Endothelial cell of umbilical vein (primary cell): ENCODE measurements at places on chromosomes 2 and 18. TPM values are rescaled to one million over a fixed set of nuclear protein-coding genes. Genes with fewer than 3 reads are reported as not detected.
A peak's percentile ranks its signal among the peaks of the same experiment; 100 is the strongest.

GRCh38 chr2:119119999-119120756 lies 38.4 kb downstream of the C1QL2 start:
- DNase-seq: no peak
- H3K4me3 ChIP-seq: no peak overlapping the region
- H3K4me1 ChIP-seq: no peaks in the 10 kb centered on the region
- H3K27ac ChIP-seq: no peak overlapping the region
- no peaks in the 10 kb centered on the region for H3K36me3 ChIP-seq

DNA sequence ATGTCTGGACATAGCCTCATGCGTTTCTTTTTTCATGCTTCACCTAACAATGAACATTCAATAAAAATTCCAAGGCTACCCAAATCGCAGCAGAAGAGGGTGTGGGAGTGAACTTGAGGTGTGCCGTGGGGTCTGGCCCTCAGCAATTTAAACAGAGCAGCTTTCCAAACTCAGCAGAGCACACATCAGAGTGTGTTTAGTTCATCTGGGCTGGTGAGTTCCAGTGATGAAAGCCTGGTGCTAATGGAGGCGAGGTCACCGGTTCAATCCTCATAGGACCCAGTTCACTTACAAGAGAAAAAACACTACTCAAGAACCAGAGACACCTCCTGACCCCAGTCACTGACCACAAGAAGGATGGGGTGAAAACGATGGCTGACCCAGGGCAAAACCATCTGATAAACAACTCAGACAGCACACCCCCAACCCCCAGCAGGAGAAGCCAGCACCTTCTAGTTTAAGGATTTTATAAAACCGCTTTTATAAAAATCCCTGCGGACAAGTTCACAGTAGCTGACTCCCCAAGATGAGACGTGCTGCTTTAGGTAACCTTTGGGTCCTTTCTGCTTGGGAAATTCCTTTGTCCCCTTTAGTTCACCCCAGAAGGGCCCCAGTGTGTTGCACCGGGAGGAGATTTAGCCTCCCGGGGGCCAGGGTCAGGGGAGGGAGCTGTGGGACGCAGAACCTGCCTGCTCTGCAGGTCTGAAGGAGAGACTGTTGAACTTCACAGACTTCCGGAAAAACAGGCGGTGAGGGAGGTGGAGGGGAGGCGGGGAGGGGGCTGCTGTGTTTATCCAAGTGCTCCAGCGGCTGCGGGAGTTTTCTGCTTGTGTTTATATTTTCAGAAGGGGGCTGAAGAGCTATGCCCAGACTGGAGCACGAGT lies 152.7 kb upstream of the SOX11 start:
- no peaks in the 10 kb centered on the region for H3K27me3 ChIP-seq
- DNase-seq: no peak
- H3K36me3 ChIP-seq: no peaks in the 10 kb centered on the region
- H3K27ac ChIP-seq: no peak overlapping the region
- H3K4me1 ChIP-seq: no peaks in the 10 kb centered on the region

DNA sequence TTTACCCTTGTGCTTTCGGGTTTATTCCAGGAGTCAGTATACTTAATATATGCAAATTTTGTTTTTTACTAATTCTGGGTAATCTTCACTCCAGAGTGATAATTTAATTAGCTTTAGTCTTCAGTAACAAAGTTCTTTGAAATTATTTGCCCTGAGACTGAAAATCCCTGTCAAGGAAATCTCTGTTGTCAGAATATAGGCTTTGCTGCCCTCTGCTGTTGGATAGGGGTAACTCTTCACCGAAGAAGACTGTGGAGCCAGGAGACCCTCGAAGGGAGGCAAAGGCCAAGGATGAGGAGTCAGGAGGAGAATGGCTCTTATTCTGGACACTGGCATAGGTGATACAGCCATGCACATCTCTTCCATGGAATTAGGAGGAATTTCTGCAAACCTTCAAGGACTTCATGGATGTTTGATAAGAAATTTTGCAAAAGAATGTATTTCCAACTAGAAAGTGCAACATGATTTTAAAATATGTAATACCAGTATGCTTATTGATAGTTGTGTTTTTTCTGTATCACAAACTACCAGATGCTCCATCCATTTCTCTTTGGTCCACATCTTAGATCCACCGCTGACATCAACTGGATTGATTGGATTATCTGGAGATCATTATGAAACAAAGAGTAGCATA lies 182.3 kb downstream of the RDH14 start:
- peak; percentile 54 for DNase-seq
- no peak overlapping the region for H3K4me3 ChIP-seq

- H3K4me1 ChIP-seq: peaks cover 20% of the 10 kb centered on the region
- H3K27me3 ChIP-seq: no peaks in the 10 kb centered on the region
- H3K27ac ChIP-seq: no peak overlapping the region
These were observed 125.7 kb upstream of the EPAS1 start for GRCh38 chr2:46171411-46171953.

GRCh38 chr18:916562-916961 lies 11.9 kb downstream of the ADCYAP1 start:
- peaks cover 22% of the 10 kb centered on the region for H3K27me3 ChIP-seq
- DNase-seq: no peak
- no peaks in the 10 kb centered on the region for H3K36me3 ChIP-seq
- H3K4me1 ChIP-seq: no peaks in the 10 kb centered on the region
- no peak overlapping the region for H3K4me3 ChIP-seq

TRPM8 gene
- total RNA-seq: not detected in 2 replicates

ZC3H6 gene
- total RNA-seq: 2.5 and 3.0 TPM in 2 replicates

DNA sequence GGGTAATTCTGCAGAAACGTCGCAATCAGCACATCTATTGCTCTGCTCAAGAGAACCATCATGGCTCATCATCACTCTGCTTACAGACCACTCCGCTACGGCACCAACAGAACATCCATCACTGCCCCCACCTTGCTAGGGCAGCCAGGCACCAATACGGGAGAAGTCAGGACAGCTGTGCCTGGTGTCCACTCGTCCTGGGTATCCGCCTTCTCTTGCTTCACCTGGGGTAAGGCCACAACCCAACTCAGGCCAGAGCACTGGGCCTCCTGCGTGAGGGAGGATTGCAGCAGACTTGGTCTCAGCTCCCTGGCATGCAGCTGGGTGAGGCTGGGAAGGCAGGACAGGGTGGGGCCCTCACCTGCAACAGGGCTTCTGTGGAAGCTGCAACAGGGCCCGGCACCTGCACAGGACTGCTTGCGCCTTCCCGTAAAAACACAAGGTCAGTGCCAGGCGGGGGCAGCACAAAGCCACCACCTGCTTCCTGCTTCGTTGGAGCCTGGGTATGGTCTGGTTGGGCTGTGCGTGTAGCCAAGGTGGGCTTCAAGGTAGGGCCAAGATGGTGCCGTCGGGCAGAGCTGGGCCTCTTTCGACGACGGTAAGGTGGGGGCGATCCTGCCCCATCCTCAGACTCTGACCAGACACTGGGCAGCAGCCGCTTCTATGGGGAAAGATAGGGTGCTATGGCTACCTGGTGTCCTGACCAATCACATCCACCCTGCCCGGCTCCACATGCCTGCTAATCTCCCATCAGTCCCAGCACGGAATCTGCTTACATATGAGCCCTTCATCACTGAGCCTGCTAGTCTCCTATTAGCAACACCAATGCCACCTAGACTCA lies 7.1 kb upstream of the CFAP53 start:
- no peak overlapping the region for H3K4me3 ChIP-seq
- peaks cover 27% of the 10 kb centered on the region for H3K36me3 ChIP-seq
- DNase-seq: no peak
- no peaks in the 10 kb centered on the region for H3K27me3 ChIP-seq
- no peak overlapping the region for H3K27ac ChIP-seq

DNA sequence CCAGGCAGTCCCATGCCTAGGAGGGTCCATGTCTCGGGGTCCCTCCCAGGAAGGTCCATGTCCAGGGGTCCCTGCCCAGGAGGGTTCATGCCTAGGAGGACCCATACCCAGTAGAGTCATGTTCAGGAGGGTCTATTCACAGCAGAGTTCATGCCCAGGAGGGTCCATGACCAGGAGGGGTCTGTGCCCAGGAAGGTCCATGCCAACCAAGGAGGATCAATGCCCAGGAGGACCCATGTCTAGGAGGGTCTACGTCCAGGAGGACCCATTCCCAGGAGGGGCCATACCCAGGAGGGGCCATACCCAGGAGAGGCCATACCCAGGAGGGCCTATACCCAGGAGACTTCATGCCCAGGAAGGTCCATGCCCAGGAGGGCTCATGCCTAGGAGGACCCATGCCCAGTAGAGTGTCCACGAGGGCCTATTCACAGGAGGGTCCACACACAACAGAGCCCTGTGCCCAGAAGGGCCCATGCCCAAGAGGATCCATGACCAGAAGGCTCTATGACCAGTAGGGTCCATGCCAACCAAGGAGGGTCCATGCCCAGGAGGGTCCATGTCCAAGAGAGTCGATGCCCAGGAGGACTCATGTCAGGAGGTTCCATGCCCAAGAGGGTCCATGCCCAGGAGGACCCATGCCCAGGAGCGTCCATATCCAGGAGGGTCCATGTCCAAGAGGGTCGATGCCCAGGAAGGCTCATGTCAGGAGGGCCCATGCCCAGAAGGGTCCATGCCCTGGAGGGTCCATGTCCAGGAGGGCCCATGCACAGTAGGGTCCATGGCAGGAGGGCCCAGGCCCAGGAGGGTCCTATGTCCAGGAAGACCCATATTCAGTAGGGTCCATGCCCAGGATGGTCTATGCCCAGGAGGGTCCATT lies 10.1 kb downstream of the GPR35 start:
- no peaks in the 10 kb centered on the region for H3K27me3 ChIP-seq
- no peaks in the 10 kb centered on the region for H3K4me1 ChIP-seq
- H3K27ac ChIP-seq: no peak overlapping the region
- no peaks in the 10 kb centered on the region for H3K36me3 ChIP-seq
- DNase-seq: no peak

DNA sequence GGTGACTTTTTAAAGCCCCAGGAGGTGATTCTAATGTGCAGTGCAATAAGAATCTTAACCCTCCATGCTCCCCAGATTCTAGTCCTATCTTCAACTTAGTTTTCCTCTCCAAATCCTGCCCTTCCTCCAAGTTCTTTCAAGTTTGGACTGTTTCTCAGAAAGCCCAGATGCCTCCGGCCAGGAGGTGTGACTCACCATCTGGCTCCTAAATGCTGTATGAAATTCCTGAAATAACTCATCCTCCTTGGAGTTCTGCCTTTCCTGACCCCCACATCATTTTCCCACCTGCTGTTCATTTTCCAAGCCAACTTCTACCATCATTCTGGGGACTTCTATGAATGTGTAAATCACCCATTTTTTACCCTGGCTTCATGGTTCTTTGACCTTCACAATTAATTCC lies 118.2 kb upstream of the NOL4 start:
- no peaks in the 10 kb centered on the region for H3K36me3 ChIP-seq
- peak; percentile 63 for DNase-seq
- no peaks in the 10 kb centered on the region for H3K27me3 ChIP-seq
- H3K27ac ChIP-seq: no peak overlapping the region
